ENCODE measurements at places on chromosomes 2 and 18.
A peak's percentile ranks its signal among the peaks of the same experiment; 100 is the strongest.

- DNase-seq = no peak
Measured at GRCh38 chr2:40284797-40285196, 167.1 kb downstream of the SLC8A1 start.

DNA sequence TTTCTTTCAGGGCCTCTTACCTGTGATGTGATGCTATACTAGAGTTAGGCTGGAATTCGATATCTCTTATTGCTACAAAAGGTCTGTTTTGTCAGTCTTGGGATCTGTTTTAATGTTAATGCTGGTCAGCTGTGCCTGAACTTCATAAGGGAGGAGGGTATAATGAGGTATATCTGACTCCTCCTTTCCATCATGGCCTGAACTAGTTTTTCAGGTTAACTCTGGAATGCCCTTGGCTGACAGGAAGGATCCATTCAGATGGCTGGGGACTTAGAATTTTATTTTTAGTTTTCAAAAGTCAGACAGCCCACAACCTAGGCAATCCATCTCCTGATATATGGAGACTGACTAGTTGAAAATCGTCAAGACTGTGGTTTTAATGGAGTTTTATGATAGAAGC is 35.9 kb upstream of the TBC1D8 start:
- no peak for DNase-seq

DNA sequence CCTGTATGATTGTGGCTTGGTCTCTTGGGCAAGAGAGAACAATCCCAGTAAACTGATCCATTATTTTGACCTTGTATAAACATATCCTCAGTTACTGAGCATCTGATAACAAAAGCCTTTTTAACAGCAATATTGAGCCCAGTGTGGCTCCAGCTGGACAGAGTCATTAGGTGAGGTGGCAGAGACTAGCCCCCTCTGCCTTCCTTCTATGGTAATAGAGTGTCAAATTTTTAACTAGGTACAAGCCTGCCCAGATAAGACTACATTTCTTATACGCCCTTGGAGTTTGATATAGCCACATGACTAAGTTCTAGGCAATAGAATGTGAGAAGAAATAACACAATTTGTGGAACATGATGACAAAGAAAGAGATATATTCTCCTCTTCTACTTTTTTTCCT is 56.2 kb downstream of the HNMT start:
- no peak for DNase-seq

GRCh38 chr2:176745543-176746200 is 466.9 kb upstream of the HNRNPA3 start:
- no peak for DNase-seq

GRCh38 chr2:143473216-143473615 is 344.0 kb downstream of the ARHGAP15 start:
- DNase-seq = peak; percentile 45

DNA sequence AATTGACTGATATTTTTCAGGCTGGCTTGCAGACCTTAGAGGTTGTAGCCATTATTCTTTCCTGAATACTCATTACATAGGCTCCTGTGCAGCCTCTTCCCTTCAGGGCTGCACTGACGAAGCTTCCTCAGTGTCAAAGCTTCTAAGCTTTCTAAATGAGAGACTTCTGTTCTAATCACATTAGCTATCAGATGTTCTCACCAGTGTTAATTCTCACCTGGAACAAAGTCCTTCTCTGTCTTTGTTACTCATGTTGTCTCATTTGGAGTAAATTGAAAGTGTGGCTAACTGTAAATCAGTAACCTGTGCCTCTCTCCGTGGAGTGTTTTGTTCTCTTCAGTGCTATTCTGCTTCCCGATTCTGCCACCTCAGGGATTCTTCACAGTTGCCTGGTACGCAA is 76.9 kb downstream of the MC4R start:
- DNase-seq = no peak

DNA sequence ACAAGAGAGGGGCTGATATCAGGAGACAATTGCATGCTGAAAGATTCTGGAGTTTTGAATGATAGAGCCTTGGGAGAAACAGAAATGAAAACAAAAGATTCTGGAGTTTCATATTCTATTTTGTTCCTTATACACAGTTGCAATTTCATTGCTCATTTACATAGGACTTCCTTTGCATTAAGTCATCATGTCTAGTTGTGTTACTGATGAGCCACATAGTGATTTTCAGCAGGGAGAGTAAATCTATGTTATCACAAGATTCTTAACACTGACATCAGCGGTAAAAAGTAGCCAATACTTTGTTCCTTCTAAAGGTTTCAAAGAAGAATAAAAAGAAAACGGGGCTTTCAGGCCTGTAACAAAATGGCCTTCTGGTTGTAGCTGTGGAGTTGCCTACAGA is 7.1 kb downstream of the ADAM17 start:
- DNase-seq = no peak

DNA sequence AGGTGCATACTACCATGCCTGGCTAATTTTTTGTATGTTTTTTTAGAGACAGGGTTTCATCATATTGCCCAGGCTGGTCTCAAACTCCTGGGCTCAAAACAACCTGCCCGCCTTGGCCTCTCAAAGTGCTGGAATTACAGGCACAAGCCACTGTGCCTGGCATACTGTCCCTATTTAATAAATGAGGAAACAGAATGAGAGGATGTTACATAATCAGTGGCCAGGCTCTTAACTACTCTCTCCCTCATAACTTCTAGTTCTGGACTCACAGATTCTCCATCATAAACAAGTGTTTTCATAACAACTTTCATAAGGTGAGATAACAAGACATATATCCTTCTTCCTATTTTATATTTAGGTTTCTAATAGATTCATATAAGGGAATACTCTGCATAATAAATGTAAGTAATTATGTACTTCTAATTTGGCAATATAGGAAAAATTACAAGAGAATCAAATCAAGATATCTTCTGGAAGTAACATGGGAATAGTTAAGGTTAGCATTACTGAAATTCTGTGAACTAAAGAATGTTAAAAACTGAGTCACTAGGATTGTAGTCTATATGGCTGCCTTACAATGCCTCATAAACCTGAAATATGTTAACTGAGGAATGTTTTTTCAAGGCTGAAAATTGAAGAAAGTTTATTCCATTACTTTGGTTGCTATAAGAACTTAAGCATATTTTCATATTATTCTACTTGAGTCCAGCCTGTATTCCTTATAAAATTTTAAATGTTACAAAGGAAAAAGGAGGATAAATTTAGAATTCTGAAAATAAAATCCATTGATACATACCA is 71.3 kb downstream of the SLC25A12 start:
- DNase-seq = no peak

Measured in GM04503 (cell line).